ENCODE measurements at places on chromosomes 11 and 22. TPM values are rescaled to one million over a fixed set of nuclear protein-coding genes. Genes with fewer than 3 reads are reported as not detected.

DNA sequence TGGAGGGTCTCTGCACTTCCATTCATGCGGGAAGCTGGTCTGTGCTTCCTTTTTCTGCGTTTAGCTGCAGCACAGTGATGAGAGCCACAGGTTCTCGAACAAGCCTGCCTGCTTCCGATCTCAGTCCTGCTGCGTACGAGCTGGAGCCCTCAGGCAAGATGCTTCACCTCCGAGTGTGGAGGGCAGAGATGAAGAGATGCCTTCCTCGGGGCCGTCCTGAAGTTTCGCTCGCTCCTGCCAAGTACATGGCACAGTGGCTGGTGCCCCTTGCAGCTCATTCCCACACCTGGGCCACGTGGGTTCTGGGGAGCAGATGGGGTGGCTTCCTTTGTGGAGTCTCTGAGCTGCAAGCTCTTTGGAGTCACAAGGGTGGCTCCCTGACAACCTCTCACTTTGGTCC, 19.5 kb upstream of the TESMIN start:
- DNase-seq = no peak

Gene TAF6L
- 21.8 TPM for total RNA-seq

DNA sequence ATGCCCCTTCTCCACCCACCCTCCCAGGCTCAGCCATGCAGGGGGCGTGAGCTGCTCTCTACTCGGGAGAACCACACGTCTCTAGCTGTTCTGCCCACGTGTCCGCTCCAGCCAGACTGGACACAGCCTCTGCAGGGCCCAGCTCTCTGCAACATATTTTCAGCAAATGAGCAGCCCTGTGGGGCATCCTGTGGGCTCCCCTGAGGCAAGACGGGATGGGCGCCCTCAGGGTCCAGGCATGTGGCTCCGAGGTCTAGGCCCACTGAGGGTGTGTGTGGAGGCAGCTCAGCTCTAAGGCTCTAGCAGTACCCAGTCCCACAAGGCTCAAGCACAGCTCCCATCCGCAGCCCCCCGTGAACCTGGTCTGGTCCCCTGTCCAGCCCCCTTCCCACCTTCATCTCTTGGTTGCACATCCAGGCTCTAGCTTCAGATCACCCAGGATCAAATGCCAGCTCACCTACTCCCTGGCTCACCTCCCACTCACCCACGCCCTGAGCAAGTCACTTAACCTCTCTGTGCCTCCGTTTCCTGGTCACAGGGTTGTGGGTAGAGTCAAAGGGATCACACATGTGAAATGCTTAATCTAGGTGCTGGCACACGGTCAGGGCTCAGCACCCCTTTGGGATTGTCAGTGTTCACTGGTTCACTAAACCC, 57.8 kb upstream of the TCF20 start:
- DNase-seq = no peak

GRCh38 chr11:66181632-66182315, 86.7 kb upstream of the RAB1B start:
- DNase-seq = no peak

DNA sequence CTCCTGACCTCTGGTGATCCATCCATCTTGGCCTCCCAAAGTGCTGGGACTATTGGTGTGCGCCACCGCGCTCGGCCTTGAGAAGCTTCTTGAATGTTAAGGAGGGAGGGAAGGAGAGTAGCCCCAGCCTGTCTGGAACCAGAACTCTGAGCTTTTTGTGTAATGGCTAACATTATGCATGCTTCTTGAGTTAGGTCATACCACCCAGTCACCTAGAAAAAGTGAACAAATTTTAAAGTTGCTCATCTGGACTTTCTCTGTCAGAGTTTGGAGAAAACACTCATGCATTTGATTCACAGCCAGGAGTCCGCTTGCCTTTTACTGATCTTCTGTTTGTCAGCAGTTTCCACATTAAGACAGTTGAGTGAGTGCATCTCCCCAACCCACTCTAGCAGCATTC, 82.1 kb downstream of the PPP6R3 start:
- no peak for DNase-seq

- no peak for DNase-seq
Measured at GRCh38 chr11:357582-357981, 11.7 kb upstream of the B4GALNT4 start.

Data from activated CD8-positive, alpha-beta T cell treated with anti-CD3 and anti-CD28 coated beads, Interleukin-2, amount 10 ng/mL, durations not matched to agents 7 days and 5 days (primary cell).